Hematopoietic multipotent progenitor cell treated with erythropoietin and hydrocortisone succinate and interleukin-3 and kit ligand, for 6 days (in vitro differentiated cells): ENCODE measurements at places on chromosomes 1 and 21.

- peak; percentile 79 for DNase-seq
These were observed 13.6 kb upstream of the LAMTOR5 start for GRCh38 chr1:110420874-110421793.

- no peak for DNase-seq
These were observed 518.6 kb upstream of the ZP4 start for GRCh38 chr1:238409191-238409850.

DNA sequence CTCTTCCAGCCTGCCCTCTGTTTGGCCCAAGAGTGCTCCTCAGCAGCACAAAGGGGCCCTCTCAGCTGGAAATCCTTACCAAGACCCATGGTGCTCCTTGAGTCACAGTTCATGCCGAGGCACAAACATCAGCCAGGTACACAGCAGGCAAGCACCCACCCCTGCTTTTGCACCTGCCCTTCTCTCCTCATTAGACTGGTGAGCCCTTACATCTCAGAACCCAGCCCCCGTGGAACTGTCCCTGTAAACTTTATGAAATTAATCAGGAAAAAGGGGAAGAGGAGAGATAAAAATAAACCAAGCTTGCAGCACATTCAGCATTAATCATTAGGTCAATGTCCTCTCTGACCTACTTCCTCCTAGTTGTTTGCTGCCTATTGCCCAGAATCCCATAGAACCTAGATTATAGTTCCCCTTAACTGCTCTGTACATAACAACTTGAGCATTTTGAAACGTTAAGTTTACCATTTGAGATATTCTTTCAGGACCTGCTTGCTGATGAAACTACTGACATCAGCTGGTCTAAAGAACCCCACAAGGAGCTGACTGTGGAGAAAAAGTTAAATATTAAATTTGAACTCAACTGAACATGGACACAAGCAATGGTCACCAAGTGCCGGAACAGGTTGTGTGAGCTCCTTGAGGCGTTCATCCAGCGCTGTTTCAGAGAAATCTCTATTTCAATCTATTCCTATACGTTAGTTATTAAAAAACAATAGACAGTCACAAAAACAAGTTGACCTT lies 738.4 kb downstream of the MATN1 start:
- DNase-seq = no peak

GRCh38 chr1:171718216-171718615 lies 23.6 kb downstream of the VAMP4 start:
- DNase-seq = no peak

DNA sequence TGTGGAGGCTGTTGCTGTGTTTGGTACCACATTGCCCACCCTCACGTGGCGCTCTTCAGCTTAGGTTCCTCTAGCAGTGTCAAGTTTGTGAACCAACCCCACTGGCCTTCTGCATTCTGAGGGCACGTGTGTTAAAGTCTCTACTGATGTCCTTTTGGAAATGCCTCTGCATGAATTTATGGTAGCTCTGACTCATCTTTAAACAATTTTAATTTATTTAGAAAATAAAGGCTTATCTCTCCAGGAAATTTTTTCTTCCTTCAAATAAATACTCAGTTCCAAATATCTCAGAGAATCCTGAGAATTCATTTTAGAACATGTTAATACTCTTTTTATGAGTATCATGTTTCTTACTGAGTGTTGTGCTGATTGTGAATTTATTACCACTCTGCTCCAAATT lies 5.5 kb downstream of the CD1D start:
- no peak for DNase-seq

DNA sequence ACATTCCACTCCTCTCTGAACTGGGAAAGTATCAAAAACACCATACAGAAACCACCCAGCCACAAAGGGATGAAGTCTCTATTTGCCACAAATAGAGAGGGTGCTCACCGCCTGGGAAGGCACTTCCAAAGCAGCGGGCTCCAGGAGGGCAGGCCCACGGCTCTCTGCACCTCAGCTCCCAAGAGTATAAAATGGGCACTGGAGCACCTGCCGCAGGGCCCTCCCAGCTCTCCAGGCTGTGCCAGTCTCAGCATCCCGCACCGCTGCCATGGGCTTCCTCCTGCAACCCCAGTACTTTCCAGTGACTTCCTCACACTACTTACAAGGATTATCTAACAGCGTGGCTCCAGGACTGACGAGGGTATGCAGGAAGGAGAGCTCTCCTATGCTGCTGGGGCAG lies 14.4 kb downstream of the C2CD2 start:
- DNase-seq = no peak

- DNase-seq = no peak
These were observed 12.9 kb upstream of the DISC1 start for GRCh38 chr1:231613419-231614349.

DNA sequence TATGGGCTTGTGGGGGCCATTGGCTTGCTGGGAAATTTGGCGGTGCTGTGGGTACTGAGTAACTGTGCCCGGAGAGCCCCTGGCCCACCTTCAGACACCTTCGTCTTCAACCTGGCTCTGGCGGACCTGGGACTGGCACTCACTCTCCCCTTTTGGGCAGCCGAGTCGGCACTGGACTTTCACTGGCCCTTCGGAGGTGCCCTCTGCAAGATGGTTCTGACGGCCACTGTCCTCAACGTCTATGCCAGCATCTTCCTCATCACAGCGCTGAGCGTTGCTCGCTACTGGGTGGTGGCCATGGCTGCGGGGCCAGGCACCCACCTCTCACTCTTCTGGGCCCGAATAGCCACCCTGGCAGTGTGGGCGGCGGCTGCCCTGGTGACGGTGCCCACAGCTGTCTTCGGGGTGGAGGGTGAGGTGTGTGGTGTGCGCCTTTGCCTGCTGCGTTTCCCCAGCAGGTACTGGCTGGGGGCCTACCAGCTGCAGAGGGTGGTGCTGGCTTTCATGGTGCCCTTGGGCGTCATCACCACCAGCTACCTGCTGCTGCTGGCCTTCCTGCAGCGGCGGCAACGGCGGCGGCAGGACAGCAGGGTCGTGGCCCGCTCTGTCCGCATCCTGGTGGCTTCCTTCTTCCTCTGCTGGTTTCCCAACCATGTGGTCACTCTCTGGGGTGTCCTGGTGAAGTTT lies 550 bp downstream of the RXFP4 start:
- DNase-seq = no peak

DNA sequence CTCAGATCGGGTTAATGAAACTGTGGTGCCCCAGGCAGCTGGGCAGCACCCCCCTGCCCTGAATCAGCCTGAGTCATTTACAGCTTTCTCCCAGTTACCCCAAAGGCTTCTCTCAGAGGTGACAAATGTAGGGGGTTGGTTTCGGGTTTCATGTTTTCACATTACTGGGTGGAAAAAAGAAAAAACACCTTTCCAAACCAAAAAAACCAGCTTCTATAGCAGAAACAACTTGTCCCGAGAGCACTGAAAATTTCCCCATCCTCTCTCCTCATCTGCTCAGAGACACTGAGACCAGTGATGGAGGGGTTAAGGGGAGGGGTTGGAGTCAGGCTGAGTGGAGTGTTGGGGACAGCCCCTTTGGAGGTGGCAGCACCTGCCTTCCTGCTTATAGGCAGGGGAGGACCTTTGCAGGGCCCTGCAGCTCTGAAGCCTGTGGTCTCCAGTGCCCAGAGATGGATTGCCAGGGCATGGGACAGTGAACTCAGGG lies 15.6 kb downstream of the UTP11 start:
- DNase-seq = no peak

- no peak for DNase-seq
These were observed 5.5 kb upstream of the TRAPPC10 start for GRCh38 chr21:44006656-44007055.

GRCh38 chr1:61378494-61379180 lies 296.3 kb downstream of the NFIA start:
- no peak for DNase-seq

DNA sequence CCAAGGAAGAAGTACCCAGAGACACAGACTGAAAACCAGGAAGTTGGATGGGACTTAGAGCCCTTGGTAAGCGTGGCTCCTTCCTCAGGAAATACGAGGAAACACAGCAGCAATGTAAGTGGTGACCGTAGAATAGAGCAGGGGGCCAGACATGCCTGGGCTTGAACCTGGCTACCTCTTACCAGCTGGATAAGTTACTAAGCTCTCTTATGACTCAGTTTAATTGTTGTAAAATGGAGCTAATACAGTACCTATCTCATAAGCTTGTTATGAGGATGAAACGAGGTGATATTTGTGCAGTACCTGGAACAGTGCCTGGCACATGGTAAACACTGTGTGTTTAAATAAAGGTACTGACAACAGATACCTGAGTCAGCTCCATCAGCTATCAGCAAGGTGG lies 19.2 kb downstream of the EBNA1BP2 start:
- no peak for DNase-seq

DNA sequence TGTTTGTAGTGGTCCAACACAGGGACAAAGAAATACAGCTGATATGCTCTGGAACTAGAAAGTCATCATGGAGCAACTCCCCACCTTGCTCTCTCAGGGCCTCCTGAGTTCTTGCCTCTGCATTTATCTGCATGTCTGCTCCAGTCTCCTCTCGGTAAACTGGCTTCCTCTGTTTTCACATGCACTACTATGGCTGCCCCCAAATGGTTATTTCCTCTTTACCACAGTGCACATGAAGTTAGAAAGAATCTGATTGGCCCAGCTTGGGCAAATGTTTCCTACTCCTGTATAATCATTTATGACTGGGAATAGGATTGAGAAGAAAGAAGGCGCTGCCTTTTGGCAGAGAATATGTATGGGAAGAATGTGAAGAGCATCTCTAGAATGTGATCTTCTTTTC lies 16.5 kb upstream of the PSMB2 start:
- peak; percentile 31 for DNase-seq

GRCh38 chr1:235892734-235893413 lies 26.2 kb upstream of the LYST start:
- peak; percentile 67 for DNase-seq

DNA sequence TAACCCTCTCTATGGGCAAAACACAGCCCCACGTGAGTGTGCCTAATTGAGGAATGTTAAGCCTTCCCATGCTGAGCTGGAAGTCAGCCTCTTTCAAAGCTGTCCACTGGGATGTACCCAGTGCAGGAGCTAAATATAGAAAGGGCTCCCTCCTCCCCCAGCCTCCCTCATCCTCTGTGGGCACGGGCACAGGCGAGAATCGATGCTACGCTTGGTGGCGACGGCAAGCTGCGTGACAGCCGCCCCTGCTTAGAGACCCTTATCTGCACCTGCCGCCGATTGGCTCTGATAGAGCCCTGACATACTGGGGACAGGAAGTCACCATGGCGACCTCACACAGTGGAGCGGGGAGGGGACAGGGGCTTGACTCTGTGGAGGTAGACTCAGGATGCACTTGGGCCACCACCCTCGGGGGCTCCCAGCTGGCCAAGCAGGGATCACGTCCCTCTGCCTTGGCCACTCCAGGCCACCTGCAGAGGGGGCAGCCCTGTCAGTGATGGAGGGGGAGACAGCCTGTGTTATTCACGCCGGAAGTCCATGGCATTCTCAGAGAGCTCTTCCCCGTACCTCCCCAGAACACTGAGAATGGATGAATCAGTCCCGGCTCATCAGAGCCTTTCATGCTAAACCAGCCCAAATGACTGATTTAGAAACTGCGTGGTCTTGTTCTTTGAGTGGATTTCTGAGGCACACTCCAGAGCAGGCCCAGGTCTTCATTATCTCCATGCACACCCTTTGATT lies 84.8 kb downstream of the KCND3 start:
- DNase-seq = no peak

GRCh38 chr1:162944974-162945674 lies 84.1 kb upstream of the CCDC190 start:
- DNase-seq = no peak

- DNase-seq = no peak
These were observed at the start of gene TDRD5 for GRCh38 chr1:179591592-179592580. TSS of gene TDRD5 (plus strand) at chr1:179591832. CDS start at chr1:179592616, 784 bp downstream.

DNA sequence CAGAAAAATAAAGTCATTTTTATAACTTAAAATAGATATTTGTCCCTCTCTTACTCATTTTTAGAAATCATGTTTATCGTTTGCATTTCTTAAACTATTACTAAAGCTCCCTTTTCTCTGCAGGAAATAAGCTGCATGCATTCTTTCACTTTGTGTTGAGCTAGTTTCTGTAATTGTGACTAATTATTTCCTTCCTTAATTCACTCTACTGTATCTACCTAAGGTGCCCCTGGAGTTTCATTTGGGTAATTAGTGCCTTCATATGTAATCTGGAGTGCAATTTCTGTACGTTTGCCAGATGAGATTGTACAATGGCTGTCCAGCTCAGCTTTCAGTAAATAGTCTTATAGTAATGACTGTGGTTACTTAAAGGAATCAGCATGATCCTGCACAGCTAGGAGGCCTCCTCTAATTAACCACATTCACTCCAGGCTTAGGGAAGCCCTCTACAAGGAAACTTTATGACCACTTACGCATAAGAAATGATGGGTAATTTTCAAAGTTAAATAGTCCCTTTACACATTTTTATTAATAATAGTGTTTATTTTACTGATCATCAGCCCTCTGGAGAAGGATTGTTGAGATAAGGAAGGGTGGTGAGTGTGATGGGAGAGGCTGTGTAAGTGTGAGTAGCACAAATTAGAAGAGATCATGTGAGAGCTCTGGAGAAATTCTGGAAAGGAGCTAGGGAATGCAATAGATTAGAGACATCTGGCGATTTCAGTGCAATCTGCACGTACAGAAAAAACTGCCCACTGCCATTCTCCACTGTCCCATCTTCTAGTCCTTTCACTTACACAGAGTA lies 86.8 kb downstream of the LRRC8C start:
- peak; percentile 71 for DNase-seq

- DNase-seq = no peak
These were observed 3.8 kb downstream of the HECTD3 start for GRCh38 chr1:45007311-45007710.

DNA sequence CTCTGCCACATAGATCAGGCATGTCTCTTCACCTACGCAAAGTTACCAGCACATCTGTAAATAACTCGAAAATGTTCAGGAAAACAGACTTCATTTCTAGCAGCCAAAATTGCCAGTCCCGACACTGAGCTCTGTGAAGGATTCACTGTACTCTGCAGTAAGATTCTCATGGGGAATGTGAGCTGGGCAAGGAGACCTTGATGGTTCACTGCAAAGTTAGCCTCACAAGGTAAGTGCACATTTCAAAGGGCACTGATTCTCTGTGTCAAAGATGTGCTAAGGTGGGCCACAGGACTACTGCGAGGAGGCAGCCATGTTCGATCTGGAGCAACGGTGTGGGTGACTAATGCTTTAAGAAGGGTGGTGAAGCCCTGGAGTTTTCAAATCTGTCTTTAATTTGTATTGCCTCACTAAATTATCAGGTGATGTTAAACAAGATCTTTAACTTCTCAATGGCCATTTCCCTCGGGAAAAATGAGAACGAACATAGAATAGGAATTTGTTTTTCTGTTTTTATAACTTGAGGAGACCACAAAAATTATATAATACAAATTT lies 25.2 kb downstream of the STPG1 start:
- no peak for DNase-seq

- no peak for DNase-seq
These were observed 758 bp upstream of the CNTN2 start for GRCh38 chr1:205041998-205042910.

DNA sequence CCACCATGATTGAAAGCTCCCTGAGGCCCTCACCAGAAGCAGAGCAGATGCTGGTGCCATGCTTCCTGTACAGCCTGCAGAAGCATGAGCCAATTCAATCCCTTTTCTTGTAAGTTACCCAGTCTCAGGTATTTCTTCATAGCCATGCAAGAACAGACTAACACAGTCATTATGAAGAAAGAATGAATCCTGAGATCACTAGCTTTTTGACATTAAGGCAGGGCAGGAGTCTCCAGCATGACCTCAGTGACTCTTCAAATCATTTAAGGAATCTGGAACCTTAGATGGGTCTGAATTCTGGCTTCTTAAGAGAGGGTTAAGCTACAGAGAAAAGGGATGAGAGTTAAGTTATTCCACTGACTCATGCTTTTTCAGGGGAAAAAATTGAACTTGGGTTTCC lies 79.0 kb downstream of the PTPN14 start:
- DNase-seq = no peak
